Esophagus squamous epithelium (tissue), 5 donors: ENCODE measurements at places on chromosomes 1 and 21.

GRCh38 chr1:154442006-154442740 lies 37.0 kb downstream of the IL6R start:
- peak overlapping the region; percentile 50 for H3K27ac ChIP-seq
- no peaks in the 10 kb centered on the region for H3K36me3 ChIP-seq
- H3K27me3 ChIP-seq = no peaks in the 10 kb centered on the region
- no peak overlapping the region for H3K4me3 ChIP-seq
- no peak for DNase-seq

- H3K27ac ChIP-seq = no peak overlapping the region
- no peak for DNase-seq
- no peaks in the 10 kb centered on the region for H3K36me3 ChIP-seq
- H3K4me1 ChIP-seq = no peaks in the 10 kb centered on the region
- no peak overlapping the region for H3K4me3 ChIP-seq
Measured at GRCh38 chr1:187276677-187277076, 447.9 kb downstream of the PLA2G4A start.

DNA sequence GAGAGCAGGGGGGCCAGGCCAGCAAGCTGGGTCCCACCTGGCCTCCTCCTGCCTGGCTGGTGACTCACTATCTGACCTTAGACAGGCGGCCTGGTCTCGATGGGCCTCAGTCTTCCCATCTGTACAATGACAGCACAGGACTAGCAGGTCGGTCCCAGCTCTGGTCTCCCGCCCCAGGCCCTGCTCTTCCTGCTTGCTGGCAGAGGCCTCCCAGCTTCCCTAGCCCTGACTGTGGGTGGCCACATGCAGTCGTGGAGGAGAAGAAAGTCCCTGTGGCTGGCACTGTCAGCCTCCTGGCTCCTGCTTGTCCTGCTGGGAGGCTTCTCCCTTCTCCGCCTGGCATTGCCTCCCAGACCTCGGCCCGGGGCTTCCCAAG lies 817 bp downstream of the EXTL1 start:
- peaks cover 12% of the 10 kb centered on the region for H3K4me1 ChIP-seq
- H3K27me3 ChIP-seq = no peaks in the 10 kb centered on the region
- no peaks in the 10 kb centered on the region for H3K36me3 ChIP-seq
- H3K4me3 ChIP-seq = no peak overlapping the region
- DNase-seq = no peak
- H3K27ac ChIP-seq = peak overlapping the region; percentile 7

DNA sequence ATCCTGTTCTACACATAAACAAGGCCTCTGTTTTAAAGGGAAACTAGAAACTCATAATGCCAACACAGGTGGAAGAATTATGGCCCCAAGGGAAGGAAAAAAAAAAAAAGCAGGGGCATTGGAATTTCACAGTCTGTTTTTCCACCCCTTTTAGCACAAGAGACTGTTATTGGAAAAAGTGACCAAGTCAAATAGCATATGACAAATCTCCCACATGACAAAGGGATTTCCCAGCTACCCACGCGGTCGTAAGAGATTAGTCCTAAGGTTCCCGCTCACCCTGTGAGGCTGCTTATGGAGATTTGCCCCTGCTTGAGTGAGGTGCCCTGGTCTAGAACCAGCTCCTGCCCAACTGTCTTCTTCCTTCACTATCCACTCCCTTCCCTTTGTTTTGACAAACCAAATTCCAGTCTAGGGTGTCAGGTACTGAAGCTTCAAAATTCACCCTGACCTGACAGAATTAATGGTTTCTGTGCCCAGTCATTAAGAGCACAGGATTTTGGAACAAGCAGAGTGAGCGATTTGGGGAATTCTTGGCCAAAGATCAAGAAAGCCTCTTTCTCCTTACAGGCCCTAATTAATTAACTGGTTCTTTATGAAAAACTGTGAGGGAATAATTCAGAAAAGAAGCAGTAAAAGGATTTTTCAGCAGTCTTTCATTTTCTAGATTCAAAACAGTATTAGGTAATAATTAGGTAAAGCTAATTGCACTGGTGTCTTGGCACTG lies 107.3 kb downstream of the NMNAT2 start:
- H3K27ac ChIP-seq = peak overlapping the region; percentile 71
- no peaks in the 10 kb centered on the region for H3K27me3 ChIP-seq
- no peak overlapping the region for H3K4me3 ChIP-seq
- H3K36me3 ChIP-seq = no peaks in the 10 kb centered on the region
- no peak for DNase-seq

DNA sequence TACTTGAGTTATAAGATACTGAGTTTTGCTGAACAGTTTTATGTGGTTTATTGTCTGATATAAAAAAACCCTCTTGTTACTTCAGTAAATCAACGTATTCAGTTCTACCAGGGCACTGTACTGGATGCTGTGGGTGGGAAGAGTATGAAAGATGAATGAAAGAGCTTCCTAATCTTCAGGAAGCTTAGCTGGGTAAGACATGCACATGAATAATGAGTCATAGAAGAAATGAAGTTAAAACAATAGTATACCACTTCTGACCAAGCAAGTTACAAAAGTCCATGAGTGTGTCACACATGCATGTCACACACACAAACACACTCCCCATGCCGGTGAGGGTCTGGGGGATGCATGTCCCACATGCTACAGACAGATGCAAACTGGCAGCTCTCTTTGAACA lies 105.9 kb downstream of the SIPA1L2 start:
- peaks cover 16% of the 10 kb centered on the region for H3K4me1 ChIP-seq
- DNase-seq = no peak
- H3K27me3 ChIP-seq = no peaks in the 10 kb centered on the region
- no peaks in the 10 kb centered on the region for H3K36me3 ChIP-seq
- no peak overlapping the region for H3K27ac ChIP-seq
- no peak overlapping the region for H3K4me3 ChIP-seq

- no peak for DNase-seq
- no peak overlapping the region for H3K27ac ChIP-seq
- peaks cover 26% of the 10 kb centered on the region for H3K4me1 ChIP-seq
- H3K27me3 ChIP-seq = no peaks in the 10 kb centered on the region
- peak overlapping the region; percentile 84 for H3K4me3 ChIP-seq
Measured at GRCh38 chr1:236144033-236144432, 1.7 kb downstream of the GPR137B start.

- H3K27me3 ChIP-seq = no peaks in the 10 kb centered on the region
- no peak overlapping the region for H3K4me3 ChIP-seq
- H3K36me3 ChIP-seq = no peaks in the 10 kb centered on the region
- DNase-seq = no peak
Measured at GRCh38 chr1:99820546-99820945, 29.6 kb upstream of the AGL start.

GRCh38 chr1:203287109-203287893 lies 18.0 kb upstream of the BTG2 start:
- H3K27me3 ChIP-seq = no peaks in the 10 kb centered on the region
- peak overlapping the region; percentile 93 for H3K27ac ChIP-seq
- H3K4me3 ChIP-seq = no peak overlapping the region
- no peaks in the 10 kb centered on the region for H3K36me3 ChIP-seq

GRCh38 chr1:66282343-66282852 lies 251.6 kb upstream of the SGIP1 start:
- H3K4me3 ChIP-seq = no peak overlapping the region
- no peak for DNase-seq
- H3K27ac ChIP-seq = peak overlapping the region; percentile 18
- H3K27me3 ChIP-seq = no peaks in the 10 kb centered on the region
- peaks cover 17% of the 10 kb centered on the region for H3K4me1 ChIP-seq

- no peak overlapping the region for H3K4me3 ChIP-seq
- H3K27me3 ChIP-seq = no peaks in the 10 kb centered on the region
- H3K36me3 ChIP-seq = no peaks in the 10 kb centered on the region
- peaks cover 23% of the 10 kb centered on the region for H3K4me1 ChIP-seq
- DNase-seq = no peak
- no peak overlapping the region for H3K27ac ChIP-seq
Measured at GRCh38 chr1:23899070-23899469, 14.1 kb downstream of the CNR2 start.

GRCh38 chr1:231668826-231669225 lies 42.2 kb downstream of the DISC1 start:
- H3K27me3 ChIP-seq = no peaks in the 10 kb centered on the region
- H3K4me1 ChIP-seq = no peaks in the 10 kb centered on the region
- no peak overlapping the region for H3K4me3 ChIP-seq
- no peak overlapping the region for H3K27ac ChIP-seq
- no peaks in the 10 kb centered on the region for H3K36me3 ChIP-seq

DNA sequence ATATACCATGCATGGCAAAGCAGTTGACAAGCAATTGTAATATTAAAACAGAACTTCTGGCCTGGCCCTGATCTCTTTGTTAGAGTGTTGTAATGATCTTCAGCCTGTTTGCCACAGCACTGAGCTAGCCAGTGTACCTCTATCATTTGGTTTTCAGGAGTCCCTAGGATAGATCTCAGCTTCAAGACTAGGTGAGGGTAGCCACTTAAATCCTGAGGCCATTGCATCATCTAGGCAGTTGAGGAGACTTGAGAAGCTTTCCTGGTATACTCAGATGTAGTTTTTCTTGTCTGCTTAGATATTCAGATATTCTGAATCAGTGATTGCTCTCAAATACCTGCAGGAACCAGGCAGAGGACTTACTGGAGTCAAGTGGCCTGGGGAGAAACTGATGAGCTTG lies 14.7 kb downstream of the S1PR1 start:
- no peak for DNase-seq
- H3K27ac ChIP-seq = no peak overlapping the region
- H3K4me1 ChIP-seq = no peaks in the 10 kb centered on the region
- no peaks in the 10 kb centered on the region for H3K36me3 ChIP-seq
- no peak overlapping the region for H3K4me3 ChIP-seq
- no peaks in the 10 kb centered on the region for H3K27me3 ChIP-seq

GRCh38 chr21:32061729-32062128 lies 188.9 kb downstream of the HUNK start:
- no peak overlapping the region for H3K4me3 ChIP-seq
- H3K27ac ChIP-seq = no peak overlapping the region
- no peaks in the 10 kb centered on the region for H3K36me3 ChIP-seq
- no peaks in the 10 kb centered on the region for H3K27me3 ChIP-seq
- DNase-seq = no peak
- peaks cover 17% of the 10 kb centered on the region for H3K4me1 ChIP-seq

- H3K27me3 ChIP-seq = no peaks in the 10 kb centered on the region
- H3K36me3 ChIP-seq = no peaks in the 10 kb centered on the region
- H3K4me3 ChIP-seq = no peak overlapping the region
- no peaks in the 10 kb centered on the region for H3K4me1 ChIP-seq
- DNase-seq = no peak
Measured at GRCh38 chr1:158830074-158830677, 975 bp upstream of the MNDA start.
